ENCODE measurements at places on chromosomes 16 and 17.
A peak's percentile ranks its signal among the peaks of the same experiment; 100 is the strongest.

- DNase-seq = no peak
Measured at GRCh38 chr16:11340710-11341109, 4.5 kb upstream of the RMI2 start.

DNA sequence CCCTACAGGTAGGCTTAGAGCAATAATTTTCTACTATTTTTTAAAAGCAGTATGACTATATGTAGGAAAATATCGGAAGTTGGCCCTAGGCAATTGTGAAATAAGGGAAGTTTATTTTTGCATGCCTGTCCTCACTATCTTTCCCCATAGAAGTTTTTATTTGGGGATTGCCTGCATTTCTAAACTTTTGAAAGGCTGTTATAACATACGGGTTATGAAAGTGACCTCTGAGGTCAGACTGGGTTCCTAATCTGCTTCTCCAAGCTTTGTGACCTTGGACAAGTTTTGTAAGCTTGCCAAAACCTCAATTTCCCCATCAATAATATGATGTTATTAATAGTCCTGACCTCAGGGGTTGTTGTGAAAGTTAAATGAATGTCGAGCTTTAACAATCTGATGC, 67.1 kb downstream of the ARHGAP44 start:
- DNase-seq = no peak

GRCh38 chr16:74141015-74141414, 155.6 kb upstream of the PSMD7 start:
- DNase-seq = no peak

- DNase-seq = peak; percentile 57
Measured at GRCh38 chr17:30095507-30096244, 20.9 kb upstream of the NSRP1 start.

- DNase-seq = no peak
Measured at GRCh38 chr17:32596628-32597027, 109.8 kb downstream of the CDK5R1 start.

- no peak for DNase-seq
Measured at GRCh38 chr16:75289189-75289588, 37.8 kb upstream of the BCAR1 start.

- DNase-seq = no peak
Measured at GRCh38 chr16:89722392-89723278, 1.3 kb downstream of the ZNF276 start.

- no peak for DNase-seq
Measured at GRCh38 chr16:30040221-30040620, 9.2 kb upstream of the TLCD3B start.

- no peak for DNase-seq
Measured at GRCh38 chr17:74187761-74188160, 15.7 kb upstream of the RPL38 start.

DNA sequence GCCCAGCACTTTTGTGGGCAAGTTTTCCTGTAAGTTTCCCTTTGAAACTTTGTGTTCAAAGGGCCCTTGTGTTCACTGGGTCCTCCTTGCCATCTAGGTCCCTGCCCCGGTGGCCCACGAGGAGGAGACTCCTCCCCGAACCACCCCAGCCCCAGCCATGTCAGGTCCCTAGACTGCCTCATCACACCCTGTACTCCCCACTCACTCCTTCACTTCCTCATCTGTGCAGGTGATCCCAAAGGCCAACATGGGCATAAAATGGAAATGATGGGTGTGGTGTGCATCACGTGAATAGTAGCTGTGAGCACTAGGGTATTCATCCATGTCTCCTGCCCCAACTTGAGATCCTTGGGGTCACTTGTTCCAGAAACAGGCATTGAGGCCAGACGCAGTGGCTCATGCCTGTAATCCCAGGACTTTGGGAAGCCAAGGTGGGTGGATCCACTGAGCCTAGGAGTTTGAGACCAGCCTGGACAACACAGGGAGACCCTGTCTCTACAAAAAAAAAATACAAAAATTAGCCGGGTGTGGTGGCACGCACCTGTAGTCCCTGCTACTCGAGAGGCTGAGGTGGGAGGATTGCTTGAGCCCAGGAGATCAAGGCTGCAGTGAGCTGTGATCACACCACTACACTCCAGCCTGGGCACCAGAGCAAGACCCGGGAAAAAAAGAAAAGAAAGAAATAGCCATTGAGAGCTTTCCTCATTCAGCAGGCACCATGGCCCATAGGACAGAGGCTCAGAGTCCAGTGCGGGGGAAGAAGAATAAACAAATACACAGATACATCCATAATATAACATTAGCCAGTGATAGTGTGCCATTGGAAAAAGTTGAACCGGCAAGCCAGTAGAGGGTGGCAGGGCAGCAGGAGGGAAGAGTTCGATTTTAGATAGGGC, 74.5 kb downstream of the KATNIP start:
- DNase-seq = no peak

DNA sequence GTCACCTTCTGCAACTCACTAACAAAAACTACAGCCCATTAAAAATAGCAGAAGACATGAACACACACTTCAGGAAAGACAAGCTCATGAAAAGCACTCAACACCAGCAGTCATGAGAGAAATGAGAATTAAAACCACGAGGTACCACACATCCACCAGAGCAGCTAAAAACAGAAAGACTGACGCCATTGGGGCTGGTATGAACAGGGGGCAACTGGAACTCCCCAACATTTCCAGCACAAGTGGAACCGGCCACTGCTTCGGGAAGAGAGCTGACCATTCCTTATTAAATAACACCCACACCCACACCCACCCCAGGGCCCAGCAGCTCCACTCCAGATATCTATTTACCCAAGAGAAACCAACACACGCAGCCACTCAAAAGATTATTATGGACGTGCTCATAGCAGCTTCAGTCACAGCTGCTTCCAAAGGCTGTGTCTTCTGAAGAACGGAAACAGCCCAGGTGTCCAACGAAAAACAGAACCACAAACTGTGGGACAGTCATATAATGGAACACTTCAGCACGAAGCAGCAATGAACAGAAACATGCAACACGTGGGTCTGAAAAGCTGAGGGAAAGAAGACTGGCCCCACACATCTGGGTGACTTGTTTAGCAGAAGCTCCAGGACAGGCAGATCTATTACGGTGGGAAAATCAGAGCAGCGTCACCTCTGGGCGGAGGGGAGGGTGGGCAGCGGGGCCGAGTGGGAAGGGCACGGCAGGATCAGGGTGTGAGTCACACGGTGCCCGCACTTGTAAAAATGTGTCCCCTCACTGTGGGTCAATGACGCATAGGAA, 41.1 kb downstream of the KLHDC4 start:
- no peak for DNase-seq

- no peak for DNase-seq
Measured at GRCh38 chr17:14301279-14302090, 604 bp downstream of the HS3ST3B1 start.

GRCh38 chr17:47087093-47087492, 102.0 kb downstream of the CDC27 start:
- DNase-seq = no peak

- no peak for DNase-seq
Measured at GRCh38 chr17:82923366-82924113, 83.7 kb upstream of the ZNF750 start.

- no peak for DNase-seq
Measured at GRCh38 chr16:69223882-69224281, 36.9 kb downstream of the SNTB2 start.

DNA sequence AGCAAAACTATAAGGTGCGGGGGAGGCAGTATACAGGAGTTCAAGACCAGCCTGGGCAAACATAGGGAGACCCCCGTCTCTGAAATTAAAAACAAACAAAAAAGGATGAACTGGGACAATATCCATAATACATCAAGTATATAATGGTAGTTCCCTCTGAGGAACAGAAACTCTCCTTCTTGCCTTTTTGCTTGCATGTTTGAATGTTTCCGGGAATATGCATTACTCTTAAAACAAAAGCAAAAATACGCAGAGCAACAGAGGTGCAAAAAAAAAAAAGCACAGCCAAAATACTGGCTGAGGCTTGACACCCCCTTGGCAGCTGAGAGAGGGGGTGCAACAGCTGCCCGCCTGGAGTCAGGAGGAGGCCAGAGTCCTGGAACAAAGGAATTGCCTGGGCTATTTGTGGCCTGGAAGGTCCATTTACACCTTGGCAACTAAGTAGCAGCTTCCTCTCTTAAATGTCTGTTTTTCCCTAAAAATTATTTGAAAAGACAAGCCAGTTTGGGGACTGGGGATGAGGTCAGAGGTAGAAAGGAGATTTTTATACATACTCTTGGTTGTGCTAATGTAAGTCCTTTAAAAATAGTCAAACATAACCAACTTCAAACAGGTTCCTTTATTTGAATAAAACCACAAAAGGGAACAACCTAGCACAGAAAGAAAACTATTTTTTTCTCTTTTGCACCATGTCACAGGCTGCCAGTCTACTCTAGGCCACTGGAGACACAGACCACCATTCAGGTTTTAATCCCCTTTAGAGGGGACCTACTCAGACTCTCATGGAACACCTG, 19.5 kb downstream of the USP7 start:
- no peak for DNase-seq

- DNase-seq = no peak
Measured at GRCh38 chr16:3573146-3573815, 3.9 kb downstream of the NLRC3 start.

GRCh38 chr17:49577963-49578362, 2.3 kb downstream of the NXPH3 start:
- no peak for DNase-seq

GRCh38 chr17:44518032-44518431, 14.8 kb upstream of the GPATCH8 start:
- no peak for DNase-seq

DNA sequence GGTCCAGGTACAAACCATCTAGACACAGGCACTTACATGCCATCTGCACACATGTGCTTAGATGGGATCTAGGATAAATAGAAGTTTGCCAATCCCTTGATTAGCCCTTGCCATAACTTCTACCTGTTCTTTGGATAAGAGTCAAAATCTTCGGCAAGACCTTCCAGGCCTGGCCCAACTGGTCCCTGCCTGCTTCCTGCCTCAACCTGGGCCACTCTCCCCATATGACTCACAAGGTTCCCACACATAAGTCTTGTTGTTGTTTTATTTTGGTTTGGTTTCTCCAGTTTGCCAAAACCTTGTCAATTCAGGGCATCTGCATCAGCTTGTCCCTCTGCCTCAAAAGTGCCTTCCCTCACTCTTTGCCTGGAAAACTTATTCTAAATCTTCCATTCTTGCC, 95.3 kb upstream of the XYLT1 start:
- no peak for DNase-seq

DNA sequence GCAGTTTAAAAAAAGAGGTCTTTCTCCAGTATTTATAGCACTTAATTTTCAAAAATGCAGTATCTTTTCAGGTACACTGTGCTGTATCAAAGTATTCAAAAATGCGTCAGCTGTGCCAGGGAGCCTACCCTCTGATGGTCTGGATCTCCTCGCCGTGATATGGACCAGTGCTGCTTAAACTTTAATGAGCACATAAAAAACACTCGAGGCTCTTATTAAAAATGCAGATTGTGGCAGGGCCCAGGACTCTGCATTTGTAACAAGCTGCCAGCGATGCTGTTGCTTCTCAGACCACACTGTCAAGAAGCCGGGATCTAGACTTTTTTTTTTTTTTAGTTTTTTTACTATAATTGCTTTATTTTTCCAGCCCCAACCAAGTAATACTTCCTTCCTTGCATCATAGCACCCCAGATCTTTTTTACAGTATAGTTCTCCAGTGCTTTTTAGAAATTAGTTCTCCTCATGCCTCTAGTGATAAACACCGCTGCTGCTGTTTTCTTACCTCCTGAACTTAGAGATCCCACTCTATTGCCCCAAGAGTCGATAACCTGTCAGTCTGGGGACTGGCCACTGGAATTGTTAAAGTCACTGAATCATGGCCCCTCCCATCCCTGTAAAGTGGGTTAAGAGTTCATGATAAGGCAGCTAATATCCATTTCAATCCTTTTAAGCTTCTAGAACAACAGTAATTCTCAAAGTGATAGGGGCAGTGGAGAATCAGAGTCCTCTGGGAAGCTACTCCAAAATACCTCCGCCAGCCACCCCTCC, 1.6 kb upstream of the SMARCD2 start:
- DNase-seq = no peak

GRCh38 chr17:29358416-29358815, 31.7 kb upstream of the TAOK1 start:
- no peak for DNase-seq

DNA sequence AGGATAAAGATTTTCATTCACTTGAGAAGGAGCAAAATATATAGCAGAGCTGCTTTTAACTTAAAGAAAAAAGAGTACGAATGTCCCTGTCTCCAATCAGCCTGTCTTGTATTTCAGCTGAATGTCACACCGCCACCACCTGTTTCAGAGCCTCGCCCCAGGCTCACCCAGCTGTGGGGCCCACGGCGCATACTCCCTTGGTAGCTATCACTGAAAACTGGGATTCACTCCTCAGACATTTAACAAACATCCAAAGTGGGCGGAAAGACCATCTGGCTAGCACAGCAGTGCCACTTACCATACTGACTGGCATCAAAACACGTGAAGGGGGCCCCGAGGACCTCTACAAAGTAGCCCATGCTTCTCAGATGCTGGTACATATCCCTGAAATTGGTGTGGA, 25.4 kb upstream of the SLC38A8 start:
- no peak for DNase-seq

- DNase-seq = no peak
Measured at GRCh38 chr17:73293031-73293430, 18.8 kb downstream of the CDC42EP4 start.

DNA sequence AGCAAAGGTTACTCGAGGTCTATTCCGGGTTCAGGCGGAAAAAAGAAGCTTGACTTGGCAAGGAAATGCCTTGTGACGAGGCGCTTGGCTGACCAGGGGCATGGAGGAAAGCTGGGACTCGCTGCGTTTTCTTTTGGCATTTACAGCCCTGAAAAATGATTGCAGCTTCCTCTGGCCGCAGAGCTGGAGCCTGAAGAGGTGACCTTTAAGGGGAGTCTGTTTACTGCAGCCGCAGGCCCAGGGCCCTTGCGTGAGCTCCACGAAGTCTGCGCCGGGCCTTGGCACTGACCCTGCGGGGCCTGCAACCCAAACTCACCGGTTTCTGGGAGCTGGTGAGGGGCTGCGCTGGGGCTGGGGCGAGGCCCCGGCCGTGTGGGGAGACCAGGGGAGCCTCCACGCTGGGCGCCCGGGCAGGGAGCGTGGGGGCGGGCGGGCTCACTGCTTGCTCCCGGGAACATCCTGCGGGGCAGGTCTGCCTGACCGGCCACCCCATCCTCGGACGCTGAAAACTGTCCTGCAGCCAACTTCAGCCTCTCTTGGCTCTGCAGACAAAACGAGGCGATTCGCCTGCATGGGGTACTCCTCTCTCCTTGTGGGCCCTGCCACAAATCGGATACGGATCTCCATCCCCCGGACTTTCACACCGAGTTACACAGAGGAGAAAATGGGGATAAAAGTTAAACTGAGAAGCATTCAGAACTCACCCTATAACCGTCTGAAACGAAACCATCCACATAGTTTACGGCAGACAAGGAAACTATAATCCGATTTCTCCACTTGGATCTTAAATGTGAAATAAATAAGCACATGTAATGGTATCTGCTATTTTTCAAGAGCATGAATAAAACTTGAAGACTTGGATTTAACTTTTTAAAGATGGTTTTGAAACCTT, 206.3 kb upstream of the FOXF1 start:
- DNase-seq = no peak

- peak; percentile 92 for DNase-seq
Measured at GRCh38 chr17:55717898-55718735, 4.5 kb downstream of the TMEM100 start.

GRCh38 chr17:37833237-37833859, 88.5 kb upstream of the HNF1B start:
- no peak for DNase-seq

Measured in spinal cord (tissue), 10 donors.